Right lung (tissue), 10 donors: ENCODE measurements at places on chromosomes 4 and X. TPM values are rescaled to one million over a fixed set of nuclear protein-coding genes. Genes with fewer than 3 reads are reported as not detected.

DNA sequence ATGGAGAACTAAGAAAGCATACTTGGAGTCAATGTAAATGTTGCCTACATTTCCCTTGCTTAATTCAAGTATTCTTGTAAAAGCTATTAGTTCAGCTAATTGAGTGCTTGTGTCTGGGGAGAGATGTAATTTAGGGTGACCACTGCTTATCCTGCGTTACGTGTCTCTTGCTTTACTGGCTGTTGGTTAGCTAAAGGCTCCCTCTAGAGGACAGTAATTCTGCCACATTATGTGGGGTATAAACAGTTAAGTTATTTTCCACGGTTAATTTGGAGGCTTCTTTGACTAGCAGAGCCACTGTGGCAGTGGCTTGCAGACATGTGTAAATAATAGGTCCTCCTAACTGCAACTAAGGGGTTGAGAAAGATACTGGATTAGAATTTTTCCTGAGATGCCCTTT is 25.3 kb upstream of the NAF1 start:
- no peak for DNase-seq

- DNase-seq: peak; percentile 54
Observed at GRCh38 chr4:7410446-7410845, 24.3 kb downstream of the PSAPL1 start.

DNA sequence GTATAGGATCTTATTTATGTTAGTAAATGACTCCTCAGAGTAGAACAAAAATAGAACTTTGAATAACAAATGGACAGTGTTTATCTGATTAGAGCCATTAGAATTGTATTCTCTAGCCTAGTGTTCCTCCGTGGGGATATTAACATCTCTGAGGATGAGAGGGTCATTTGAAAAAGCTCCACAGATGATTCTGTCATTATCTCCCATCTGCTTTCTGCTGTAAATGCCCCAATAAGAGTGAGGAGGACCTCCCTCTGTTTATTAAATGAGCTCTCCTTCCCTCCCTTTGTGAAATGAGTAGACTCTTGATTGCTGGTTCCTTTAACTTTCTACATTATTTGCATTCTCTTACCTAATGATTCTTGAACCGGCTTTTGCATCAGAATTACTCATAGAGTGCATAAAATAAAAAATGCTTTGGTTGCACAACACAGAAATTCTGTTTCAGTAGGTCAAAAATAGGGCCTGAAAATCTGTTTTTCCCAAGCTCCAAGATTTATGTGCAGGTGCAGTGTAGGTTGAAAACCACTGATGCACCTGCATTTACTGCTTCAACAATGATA is 18.0 kb downstream of the GC start:
- no peak for DNase-seq

DNA sequence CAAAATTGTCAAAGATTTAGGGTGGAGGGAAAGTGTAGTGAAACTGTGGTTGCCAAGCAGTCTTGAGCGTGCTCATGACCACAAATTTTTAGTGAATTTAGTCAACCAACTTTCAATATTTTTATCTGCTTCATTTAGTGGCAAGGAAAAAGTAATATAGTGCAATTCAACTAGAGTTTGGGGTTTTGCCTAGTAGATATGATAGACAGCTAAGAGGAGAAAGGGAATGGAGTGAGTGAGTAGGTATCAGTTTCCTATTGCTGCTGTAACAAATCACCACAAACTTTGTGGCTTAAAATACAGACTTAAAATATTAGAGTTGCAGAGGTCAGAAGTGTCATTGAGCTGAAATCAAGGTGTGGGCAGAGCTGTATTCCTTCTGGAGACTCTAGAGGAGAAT is 3.7 kb upstream of the CT47C1 start:
- DNase-seq: no peak

DNA sequence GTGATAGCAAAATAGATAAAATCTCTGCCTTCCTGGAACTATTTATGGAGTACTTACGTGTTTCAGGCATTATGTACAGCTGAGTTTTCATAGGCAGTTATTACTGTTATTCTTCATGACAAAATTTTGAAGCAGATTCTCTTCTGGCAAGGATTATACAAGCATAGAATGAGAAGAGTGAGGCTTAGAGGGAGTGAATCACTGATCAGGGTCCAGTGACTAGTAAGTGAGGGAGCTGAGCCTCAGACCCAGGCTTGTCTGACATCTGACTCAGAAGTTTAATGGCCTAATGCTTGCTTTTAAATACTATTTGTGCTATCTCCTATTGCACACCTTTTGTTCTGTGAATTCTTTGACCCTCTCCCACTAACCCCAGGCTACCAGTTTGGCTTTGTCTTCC is 110.6 kb downstream of the DTHD1 start:
- DNase-seq: no peak

- no peak for DNase-seq
Observed at GRCh38 chr4:145694929-145695328, 15.0 kb downstream of the C4orf51 start.

- no peak for DNase-seq
Observed at GRCh38 chrX:68086709-68087108, 346.6 kb downstream of the OPHN1 start.

GRCh38 chr4:34158878-34159277 is 2085.4 kb downstream of the ARAP2 start:
- no peak for DNase-seq

DNA sequence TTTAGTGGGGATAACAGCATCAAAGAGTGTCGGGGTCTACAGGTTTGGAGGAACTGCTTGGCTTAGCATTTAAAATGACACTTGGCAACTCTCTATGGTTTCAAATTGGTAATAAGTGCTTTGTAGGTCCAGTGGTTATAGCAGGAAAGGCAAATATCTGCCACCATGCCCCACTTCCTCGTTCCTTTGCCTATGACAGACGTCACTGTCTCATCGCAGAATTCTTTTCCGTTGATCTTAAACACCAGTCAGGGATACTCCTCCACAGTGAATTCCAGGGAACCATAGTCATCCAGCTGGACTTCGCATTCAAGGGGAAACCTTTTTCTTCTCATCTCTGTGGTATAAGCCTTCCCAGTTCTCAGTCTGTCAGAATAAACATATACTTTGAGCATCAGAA is 319.1 kb downstream of the GPAT3 start:
- DNase-seq: no peak

DNA sequence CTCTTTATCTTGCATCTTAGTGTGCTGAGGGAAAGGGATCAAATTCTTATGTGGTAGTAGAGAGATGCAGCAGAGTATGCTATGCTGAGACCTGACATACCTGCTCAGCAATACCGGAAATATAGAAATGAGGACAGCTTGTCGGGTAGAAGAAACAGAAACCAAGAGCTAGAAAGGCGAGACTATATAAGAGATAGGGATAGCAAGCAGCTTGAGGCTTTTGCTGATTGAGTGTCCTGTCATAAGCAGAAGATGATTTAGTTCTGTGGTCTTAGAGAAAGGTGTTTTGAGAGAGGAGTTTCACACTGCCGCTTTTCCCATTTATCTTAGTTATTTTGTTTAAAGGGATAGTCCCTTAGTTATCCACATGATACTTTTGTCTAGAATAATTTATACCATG is 31.7 kb downstream of the USP9X start:
- no peak for DNase-seq

GRCh38 chrX:109863811-109864210 is 130.8 kb upstream of the ACSL4 start:
- no peak for DNase-seq

- no peak for DNase-seq
Observed at GRCh38 chr4:145716661-145717200, 36.8 kb downstream of the C4orf51 start.

- DNase-seq: no peak
Observed at GRCh38 chr4:24722026-24722568, 73.3 kb upstream of the SOD3 start.

- no peak for DNase-seq
Observed at GRCh38 chrX:9465380-9466123, 694 bp downstream of the TBL1X start.

DNA sequence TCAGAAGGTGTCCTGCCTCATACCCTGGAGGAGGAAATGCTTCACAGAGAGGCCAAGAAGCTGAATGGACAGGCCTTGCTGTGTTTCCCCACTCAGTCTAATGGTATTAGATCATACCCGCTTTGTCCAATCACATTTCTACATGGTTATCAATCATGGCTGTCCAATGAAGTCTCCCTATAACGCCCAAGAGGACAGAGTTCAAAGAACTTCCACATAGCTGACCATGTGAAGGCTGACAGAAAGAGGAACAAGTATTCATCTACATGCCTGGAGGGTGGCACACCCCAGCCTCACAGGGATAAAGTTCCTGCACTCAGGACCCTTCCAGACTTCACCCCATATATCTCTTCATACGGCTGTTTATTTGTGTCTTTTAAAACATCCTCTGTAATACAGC is 123.4 kb downstream of the MANBA start:
- no peak for DNase-seq

- DNase-seq: no peak
Observed at GRCh38 chrX:8748855-8749254, 16.9 kb upstream of the ANOS1 start.

DNA sequence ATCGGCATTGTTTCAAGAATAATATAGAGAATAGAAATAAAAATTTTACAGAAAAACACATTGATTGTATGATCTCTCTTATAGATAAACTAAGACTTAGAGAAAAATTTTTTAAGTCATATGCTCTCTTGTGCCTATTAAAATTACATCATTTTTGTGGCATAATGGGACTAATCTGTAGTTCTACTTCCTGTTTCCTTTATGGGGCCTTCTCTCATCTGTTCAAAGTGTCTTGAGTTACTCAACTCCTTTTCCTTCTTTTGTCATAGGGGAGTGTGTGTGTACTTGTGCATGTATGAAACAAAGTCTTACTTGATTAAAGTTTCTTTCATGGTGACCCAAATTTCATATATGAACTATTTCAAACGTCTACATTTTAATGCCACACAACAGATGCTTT is 1448.9 kb upstream of the TENM3 start:
- no peak for DNase-seq

ATP8A1 gene
- 38.7 TPM for polyA plus RNA-seq

PRKG2 gene
- 2.4 TPM for polyA plus RNA-seq

CCDC149 gene
- 22.9 TPM for polyA plus RNA-seq

FAT1 gene
- 273 TPM for polyA plus RNA-seq

LRAT gene
- 0.14 TPM for polyA plus RNA-seq

C4orf50 gene
- 0.01 TPM for polyA plus RNA-seq

EBP gene
- polyA plus RNA-seq: 35.7 TPM

LRP2BP gene
- polyA plus RNA-seq: 5.8 TPM
